ENCODE measurements at places on chromosomes 1 and 21. TPM values are rescaled to one million over a fixed set of nuclear protein-coding genes. Genes with fewer than 3 reads are reported as not detected.

Gene AMIGO1
- total RNA-seq: 6.3 TPM

Gene HES3
- not detected for total RNA-seq

Gene ZNF648
- 0.20 TPM for total RNA-seq

Gene KRTAP19-1
- not detected for total RNA-seq

Gene RCSD1
- total RNA-seq: 22.7 TPM

Gene CYP4Z1
- 1.3 TPM for total RNA-seq

Gene DNASE2B
- total RNA-seq: not detected

Gene RGS13
- 1.3 TPM for total RNA-seq

Gene SAMD13
- total RNA-seq: 0.89 TPM

Gene LCE3E
- total RNA-seq: not detected

Gene AVPR1B
- total RNA-seq: not detected

Gene RBM11
- total RNA-seq: 6.1 TPM

Gene PYHIN1
- 0.95 TPM for total RNA-seq

Gene STX12
- 94.0 TPM for total RNA-seq

Gene PTPRU
- 55.3 TPM for total RNA-seq

Gene INSRR
- not detected for total RNA-seq

Gene PDZK1
- 0.25 TPM for total RNA-seq

Gene PRRX1
- total RNA-seq: 37.5 TPM

Gene PRPF38A
- 31.4 TPM for total RNA-seq

Gene S1PR1
- 130 TPM for total RNA-seq

Gene LZIC
- total RNA-seq: 23.8 TPM

Gene OLIG2
- 0.18 TPM for total RNA-seq

Gene CACNA1S
- 0.20 TPM for total RNA-seq

Gene MX2
- 12.8 TPM for total RNA-seq

Gene FCRL4
- total RNA-seq: not detected

Gene C1orf141
- 5.7 TPM for total RNA-seq

Gene SLC9A1
- 19.3 TPM for total RNA-seq

Gene CD34
- total RNA-seq: 44.8 TPM

Gene IL19
- 0.12 TPM for total RNA-seq

Gene ERG
- 30.3 TPM for total RNA-seq

Gene KIAA0040
- 23.9 TPM for total RNA-seq

Gene SETSIP
- total RNA-seq: not detected

Gene FAM110D
- total RNA-seq: 1.1 TPM

Gene EPHX1
- total RNA-seq: 114 TPM

Gene SPRR3
- total RNA-seq: not detected

Gene CELF3
- 0.31 TPM for total RNA-seq

Gene GSTM1
- total RNA-seq: not detected

Gene PGBD5
- 3.0 TPM for total RNA-seq

Gene ZFP69
- total RNA-seq: 4.2 TPM

Gene KRTAP12-2
- not detected for total RNA-seq

Gene NR1I3
- total RNA-seq: not detected

Gene FCAMR
- 0.40 TPM for total RNA-seq

Gene TACSTD2
- total RNA-seq: 187 TPM

Gene KPRP
- not detected for total RNA-seq

Gene SYNJ1
- total RNA-seq: 17.5 TPM

Gene TMEM51
- 15.1 TPM for total RNA-seq

Gene OVAAL
- total RNA-seq: 0.17 TPM

Gene NPHS2
- not detected for total RNA-seq

Gene SPRR2F
- not detected for total RNA-seq

Measured in lung (tissue), 17 donors.